BJ (cell line): ENCODE measurements at places on chromosomes 4 and X.

DNA sequence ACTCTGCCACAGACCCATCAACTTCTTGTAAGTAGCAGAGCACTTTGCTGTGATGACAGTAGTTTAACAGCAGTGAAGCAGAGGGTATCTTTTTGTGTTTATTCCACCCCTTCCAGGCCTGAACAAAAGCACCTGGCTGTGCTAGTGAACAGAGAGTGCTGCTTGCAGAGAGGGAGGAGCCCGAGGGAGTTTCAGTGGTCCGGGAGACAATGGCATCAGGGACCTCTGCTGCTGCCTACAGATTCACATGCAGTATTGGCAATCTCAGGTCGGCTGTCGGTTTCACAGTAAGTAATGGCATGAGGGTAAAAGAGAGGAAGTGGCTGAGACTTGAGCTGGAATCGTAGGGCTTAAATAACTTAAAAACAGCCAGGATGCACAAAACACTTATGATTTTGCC is 755.8 kb downstream of the RPA4 start:
- no peak for DNase-seq

DNA sequence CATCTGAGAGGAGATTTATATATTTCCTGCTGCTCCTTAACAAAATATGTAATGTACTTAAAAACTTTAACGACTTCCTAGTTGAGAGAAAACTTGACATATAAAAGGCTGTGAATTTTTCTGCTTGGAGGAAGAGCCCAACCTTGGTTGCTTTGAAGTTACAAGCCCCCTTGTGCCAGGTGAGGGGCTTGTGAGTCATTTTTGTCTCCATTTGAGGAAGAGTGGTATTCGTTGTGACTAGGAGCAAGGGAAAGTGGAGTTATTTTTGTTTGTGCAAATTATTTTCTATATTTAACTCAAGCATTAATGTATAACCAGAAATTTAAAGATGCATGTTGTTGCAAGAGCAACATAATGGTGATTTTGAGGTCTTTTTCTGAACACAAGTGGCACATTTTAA is 99.0 kb upstream of the DDX3X start:
- DNase-seq = no peak

GRCh38 chr4:127045861-127046260 is 586.9 kb upstream of the INTU start:
- DNase-seq = no peak

- no peak for DNase-seq
These were observed 292.7 kb downstream of the SPOCK3 start for GRCh38 chr4:166941629-166942028.

DNA sequence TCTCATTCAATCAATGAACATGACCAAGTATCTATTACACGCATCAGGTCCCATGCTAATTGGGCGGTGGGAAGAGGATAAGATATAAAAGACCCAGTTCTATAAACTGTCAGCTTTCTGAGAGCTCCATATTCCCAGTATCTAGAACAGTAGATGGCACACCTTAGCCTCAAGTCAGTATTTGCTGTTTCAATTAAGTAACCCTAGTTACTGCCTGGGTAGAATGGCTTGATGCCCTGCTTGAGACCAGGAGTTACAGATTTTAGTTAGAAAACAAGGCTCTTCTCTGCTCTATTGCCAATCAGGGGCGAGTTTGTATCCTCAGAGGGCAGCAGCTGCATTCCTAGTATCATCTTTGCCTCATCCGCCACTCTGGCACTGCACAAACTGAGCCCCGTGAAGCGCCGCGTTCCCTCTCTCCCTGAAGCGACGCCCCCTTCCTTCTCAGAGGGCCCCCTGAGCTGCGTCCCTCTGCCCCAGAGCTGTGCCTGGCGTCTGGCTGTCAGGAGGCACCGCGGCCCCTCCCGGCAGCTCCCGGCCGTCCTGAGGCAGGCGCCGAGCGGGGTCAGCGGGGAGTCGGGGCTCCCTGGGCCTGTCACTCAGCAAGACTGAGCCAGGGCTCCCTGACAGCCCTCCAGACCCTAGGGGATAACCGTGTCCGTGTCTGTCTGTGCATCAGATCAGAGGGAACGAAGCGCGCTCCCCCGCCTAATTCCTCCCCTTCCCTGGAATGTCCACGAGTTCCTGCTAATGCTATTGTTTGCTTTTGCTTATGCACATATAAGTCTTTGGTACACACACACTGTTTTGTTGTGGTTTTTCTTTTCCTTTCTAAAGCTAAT is 212.4 kb upstream of the TTC29 start:
- no peak for DNase-seq

- DNase-seq = no peak
These were observed 1.7 kb downstream of the RNF175 start for GRCh38 chr4:153758136-153758535.

DNA sequence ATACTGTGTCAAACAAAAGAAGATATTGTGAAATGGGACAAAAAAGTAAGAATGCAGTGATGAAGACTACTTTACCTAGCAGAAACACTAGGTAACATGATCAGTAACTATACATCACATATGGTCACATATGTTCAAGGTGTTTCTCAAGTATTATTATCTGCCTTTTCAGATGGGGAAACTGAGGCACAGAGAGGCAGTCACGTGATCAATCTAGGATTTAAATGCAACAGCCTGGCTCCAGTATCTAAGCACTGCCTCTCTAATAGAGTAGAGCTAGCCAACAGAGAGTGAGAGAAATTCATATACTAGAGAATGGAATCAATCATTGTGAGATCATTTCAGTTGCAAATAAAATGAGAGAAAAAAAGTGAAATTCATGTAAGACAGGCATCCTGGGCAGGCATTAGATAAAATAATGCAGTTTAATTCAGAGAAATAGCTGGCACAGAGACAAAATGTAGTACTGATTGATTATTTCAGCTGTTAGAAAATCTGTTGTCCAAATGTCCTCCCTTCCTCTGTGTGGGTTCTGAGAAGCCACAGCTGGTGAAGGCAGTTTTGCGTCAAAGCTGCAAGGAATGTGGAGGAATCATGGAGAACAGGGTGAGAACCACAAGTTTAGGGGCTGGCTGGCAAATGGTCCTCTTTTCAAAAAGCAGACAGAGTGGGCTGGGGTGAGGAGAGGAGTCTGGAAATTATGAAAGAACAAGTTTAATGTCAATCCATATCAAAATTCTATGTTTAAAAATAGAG is 26.0 kb downstream of the SMIM43 start:
- DNase-seq = no peak

GRCh38 chr4:16686195-16686594 is 212.2 kb downstream of the LDB2 start:
- DNase-seq = peak; percentile 94

- no peak for DNase-seq
These were observed 13.1 kb downstream of the TCEAL7 start for GRCh38 chrX:103343105-103343504.

GRCh38 chr4:1693131-1693896 is 9.2 kb upstream of the FAM53A start:
- no peak for DNase-seq

- DNase-seq = peak; percentile 38
These were observed 260.7 kb upstream of the SFRP2 start for GRCh38 chr4:154049457-154050181.

DNA sequence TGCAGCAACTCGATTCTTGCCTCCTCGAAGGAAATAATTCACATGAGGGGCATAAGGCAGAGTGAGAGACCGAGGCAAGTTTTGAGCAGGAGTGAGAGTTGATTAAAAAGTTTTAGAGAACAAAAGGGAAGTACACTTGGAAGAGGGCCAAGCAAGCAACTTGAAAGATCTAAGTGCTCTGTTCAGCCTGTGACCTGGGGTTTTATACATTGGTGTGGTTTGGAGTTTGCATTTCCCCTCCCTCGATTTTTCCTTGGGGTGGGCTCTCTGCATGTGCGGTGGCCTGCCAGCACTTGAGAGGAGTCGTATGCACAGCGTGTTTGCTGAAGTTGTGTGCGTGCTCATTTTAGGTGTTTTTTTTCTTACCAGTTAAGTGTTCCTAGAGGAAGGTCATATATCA is 356.4 kb downstream of the KLHL4 start:
- DNase-seq = no peak

- DNase-seq = no peak
These were observed 228.8 kb downstream of the NSUN7 start for GRCh38 chr4:40978548-40978947.

GRCh38 chr4:39526765-39527295 is 409 bp downstream of the UGDH start:
- DNase-seq = no peak

GRCh38 chr4:151489462-151490203 is 80.7 kb downstream of the FHIP1A start:
- no peak for DNase-seq

- DNase-seq = no peak
These were observed 127.6 kb upstream of the GATB start for GRCh38 chr4:151888367-151888866.

GRCh38 chr4:33930497-33930896 is 2313.8 kb downstream of the ARAP2 start:
- DNase-seq = no peak

- no peak for DNase-seq
These were observed 14.4 kb upstream of the SMS start for GRCh38 chrX:21926116-21926515.

DNA sequence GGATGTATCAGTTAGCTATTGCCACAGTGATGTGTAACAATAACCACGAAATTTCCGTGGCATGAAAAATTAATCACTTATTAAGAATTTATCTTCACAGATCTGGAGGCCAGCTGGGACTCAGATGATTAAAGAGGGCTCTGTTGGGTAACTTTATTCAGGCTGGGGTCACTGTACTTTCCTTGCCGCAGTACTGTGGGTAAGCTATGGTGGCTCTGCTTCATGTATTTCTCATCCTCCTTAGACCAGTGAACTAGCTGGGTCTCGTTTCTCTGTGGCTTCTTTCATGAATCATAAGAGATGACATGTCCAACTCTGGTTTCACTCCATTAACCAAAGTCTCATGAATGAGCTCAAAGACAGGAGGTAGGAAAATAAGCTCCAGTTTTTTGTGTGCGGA is 13.5 kb downstream of the TEX13B start:
- DNase-seq = no peak

- no peak for DNase-seq
These were observed 449.6 kb downstream of the UBE2NL start for GRCh38 chrX:144333429-144333828.

DNA sequence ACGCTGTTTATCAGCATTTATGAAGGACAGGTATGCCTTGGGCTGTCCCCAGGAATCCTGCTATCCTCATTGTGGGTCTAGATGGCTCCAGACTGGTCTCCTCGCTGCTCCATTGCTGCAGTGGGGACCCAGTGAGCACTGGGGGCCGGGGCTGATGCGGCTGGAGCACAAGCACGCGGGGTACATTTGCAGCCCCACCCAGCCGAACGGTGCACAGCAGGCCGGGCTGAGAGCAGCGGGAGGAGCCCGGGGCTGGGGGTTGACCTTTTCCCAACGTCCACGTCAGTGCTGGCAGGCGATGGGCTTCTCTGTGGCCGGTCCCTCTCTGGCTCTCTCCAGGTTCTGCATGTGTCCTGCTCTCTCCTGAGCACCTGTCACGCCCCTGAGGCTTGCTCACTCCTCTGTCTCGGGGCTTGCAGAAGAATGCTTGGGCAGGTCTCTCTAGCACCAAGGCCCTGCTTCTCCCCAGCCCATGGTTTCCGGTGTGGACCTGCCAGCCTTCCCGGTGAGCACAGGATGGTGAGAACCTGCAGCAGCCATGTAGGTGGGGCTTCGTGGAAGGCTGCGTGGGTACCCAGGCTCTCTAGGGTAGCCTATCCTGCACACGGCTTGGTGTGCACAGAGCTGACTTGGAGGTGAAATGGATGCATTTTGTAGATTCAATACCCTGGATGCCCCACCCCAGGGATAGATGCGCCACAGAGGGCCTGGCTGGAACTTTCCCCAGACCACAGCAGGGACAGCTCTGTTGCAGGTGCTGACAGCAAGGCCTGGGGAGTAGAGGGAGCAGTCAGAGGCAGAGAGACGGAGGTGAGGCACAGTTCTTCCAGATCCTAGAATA is 89.1 kb upstream of the ADRA2C start:
- no peak for DNase-seq

GRCh38 chr4:156255230-156256007 is 301.8 kb upstream of the CTSO start:
- DNase-seq = no peak

DNA sequence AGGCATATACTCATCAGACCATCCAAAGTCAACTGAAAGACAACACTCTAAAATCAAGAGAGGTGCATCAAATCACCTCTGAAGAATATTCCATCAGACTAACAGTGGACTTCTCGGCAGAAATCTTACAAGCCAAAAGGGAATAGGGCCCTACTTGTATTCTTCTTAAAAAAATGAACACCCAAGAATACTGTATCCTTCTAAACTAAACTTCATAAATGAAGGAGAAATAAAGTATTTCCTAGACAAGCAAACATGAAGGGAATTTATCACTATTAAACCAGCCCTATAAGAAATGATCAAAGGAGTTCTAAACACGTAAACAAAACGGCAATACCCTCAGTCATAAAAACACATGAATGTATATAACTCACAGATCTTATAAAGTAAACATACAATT is 141.2 kb downstream of the CXXC4 start:
- no peak for DNase-seq

DNA sequence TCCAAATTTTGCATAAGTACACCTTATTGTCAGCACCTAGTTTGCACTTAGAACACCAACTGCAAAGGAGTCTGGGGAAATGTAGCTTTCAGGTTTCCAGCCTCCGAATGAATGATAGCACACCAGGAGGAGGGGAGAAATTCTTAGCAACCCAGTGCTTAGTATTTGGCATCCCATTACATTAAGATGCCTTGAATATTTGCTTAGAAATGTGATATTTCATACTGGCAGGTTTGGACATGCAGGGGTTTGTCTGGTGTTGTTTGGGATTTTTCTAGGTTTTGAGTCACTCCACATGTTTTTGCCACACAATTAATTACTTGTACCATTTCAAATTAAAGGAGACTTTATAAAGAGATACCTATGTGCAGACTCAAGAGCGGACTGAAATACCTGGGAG is 60.3 kb upstream of the CAMK2D start:
- no peak for DNase-seq

GRCh38 chr4:83917572-83917971 is 381.7 kb downstream of the GPAT3 start:
- no peak for DNase-seq

DNA sequence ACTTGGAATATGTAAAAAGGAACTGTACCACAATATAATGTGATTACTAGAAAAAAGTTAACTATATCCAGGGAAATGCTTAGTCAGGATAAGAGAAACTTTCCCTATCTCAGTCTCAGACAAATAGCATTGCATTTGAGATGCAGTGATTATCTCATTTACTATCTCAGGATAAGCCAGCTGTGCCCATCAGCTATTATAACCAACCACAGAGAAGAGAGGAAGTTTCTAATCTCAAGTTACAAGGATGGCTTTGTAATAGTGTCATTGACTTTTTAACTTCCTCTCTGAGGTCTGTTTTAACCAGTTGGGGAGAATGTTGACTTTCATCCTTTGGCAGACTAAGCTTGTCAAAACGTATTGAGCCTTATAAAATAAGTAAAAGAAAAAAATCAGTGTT is 56.5 kb downstream of the SNX25 start:
- DNase-seq = no peak

DNA sequence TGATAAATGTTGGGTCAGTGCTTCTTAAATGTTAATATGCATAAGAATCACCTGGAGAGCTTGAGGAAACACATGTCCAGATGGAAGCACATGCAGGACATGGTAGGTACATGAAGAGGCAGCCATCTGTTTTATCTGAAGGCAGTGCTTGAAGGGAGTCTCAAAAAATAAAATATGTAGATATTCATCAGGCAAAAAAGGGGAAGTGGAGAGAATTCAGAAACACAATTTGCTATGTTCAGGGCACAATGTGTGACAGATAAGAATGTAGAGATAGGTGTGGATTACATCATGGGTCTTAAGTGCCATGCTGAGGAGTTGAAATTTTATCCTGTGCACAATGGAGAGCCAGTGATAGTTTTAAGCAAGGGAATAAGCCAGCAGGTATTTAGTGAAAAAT is 59.6 kb upstream of the CASK start:
- no peak for DNase-seq

GRCh38 chr4:184848510-184848909 is 22.7 kb upstream of the ACSL1 start:
- no peak for DNase-seq
